Suppressor macrophage treated with lipopolysaccharide for 4 hours (primary cell): ENCODE measurements at places on chromosomes 4 and X.

GRCh38 chrX:51825436-51825835 is 68.0 kb upstream of the MAGED1 start:
- no peak for DNase-seq

- no peak for DNase-seq
These were observed 9.7 kb upstream of the TMEM165 start for GRCh38 chr4:55386073-55386472.

- no peak for DNase-seq
These were observed 177.4 kb upstream of the LEF1 start for GRCh38 chr4:108345862-108346817.

DNA sequence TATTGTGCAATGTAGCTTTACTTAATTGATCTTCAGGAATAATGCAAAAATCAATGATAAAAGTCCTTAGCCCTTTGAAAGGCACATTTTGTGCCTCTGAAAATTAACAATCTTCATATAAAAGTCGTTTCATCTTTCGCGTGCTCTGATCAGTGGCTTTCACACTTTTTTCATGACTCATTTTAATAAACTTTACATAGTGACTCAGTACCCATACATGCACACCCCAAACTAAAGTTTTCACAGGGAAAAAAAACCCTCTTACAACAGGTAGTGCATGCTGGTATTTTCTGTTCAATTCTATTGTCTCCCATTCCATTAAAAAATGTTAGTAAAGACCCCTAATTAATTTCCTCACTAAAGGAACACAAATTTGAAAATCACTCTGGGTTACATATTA is 21.5 kb downstream of the RWDD4 start:
- no peak for DNase-seq

DNA sequence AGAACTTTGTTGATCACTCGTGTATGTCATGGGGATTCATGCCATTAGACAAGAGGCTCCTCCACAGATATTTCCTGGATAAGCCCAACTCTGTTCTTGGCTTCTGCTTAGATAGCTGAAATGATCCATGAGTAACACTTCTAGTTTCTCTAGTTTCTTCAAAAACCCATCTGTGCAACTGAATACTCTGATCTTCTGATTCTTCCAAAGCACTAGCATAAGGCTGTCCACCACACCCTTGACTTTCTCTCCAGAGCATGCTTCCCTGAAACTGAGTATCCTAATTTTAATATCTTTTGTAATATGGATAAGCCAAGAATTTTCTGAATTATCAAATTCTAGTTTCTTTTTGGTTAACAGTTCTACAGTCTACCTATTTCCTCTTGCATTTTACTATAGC is 118.6 kb upstream of the TAPT1 start:
- no peak for DNase-seq

DNA sequence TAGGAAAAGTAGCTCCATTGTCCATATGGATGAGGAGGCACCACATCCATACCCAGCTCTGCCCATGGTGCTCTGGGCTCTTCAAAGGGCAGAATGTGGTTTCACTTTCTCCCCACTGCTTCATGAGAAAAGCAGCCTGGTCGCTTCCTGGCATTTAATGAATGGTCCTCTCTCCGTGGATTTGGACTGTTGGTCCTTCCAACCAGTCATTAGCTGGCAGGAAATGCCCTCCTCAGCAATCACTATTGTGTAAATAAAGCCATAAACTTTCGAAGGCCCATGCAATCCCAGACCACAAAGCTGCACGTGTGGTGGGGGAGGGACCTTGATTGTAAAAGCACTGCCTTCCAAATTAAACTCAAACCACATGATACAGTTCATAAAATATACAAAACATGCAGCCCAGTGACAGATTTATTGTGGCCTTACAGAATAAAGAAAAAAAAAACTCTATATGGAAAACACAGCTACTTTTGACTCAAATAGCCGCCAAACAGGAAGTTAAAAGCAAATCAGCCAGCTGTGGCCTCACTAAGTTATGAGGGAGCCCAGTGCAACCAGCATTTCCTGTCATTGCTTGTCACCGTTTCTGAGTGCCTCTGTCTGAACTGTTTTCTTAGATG is 8.1 kb downstream of the MBNL3 start:
- peak; percentile 72 for DNase-seq

GRCh38 chr4:12697970-12698369 is 786.2 kb downstream of the RAB28 start:
- no peak for DNase-seq

DNA sequence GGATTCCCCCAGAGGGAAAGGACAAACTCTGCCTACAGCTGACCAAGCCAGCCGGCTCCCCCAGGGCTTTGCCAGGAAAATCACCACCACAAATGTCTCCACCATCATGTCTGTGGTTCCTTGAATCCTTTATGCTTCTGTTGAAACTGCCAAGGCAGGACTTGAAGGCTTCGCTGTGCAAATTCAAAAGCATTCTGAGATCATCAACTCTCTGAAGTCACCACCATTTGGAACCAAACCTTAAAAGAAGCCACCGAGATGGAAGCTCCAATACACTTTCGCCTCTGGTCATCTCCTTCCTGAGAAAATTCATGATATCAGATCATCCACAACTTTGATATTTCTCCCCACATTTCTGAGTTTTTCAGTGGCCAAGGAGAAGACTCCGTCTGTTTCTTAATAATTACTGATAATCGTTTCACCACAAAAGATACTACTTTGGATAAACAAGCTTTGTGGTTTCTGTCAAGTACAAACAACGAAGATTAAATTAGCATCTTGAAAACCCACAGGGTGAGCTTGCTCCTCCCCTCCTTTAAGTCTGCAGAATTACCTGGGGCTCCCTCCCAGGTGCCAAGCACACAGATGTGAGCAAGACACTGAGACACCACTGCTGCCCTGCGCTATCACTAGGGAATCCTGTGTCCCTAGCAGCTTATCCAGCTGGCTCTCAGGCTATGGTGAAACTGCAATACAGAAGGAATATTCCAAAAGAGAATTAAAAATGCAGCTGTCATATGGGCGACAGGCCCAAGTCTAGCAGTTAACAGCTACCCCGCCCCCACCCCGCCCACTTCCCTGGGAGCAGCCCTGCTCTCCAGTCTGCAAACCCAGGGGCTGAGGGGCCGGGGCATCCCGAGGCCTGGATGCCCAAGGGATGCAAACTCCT is 125.0 kb upstream of the TBL1X start:
- no peak for DNase-seq

DNA sequence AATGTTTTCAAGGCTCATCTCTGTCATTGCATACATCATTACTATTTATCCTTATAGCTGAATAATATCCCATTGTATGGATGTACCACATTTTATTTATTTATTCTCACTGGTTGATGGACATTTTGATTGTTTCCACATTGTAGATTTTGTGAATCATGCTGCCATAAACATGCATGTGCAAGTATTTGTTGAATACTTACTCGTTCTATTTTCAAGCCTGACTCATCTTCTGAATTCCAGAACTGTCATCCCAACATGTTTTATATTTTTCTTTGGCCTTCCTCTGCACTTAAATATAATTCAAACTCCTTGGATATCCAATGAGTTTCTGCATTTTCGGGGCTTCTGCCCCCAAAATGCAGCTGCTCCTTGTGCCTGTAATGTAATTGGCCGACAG is 77.6 kb downstream of the MXRA5 start:
- DNase-seq, result no peak

- DNase-seq, result peak; percentile 94
These were observed 28.9 kb upstream of the ACSL1 start for GRCh38 chr4:184854673-184855072.

GRCh38 chr4:151930372-151930771 is 169.6 kb upstream of the GATB start:
- DNase-seq, result peak; percentile 1

GRCh38 chr4:1038948-1039492 is 27.6 kb downstream of the FGFRL1 start:
- no peak for DNase-seq

DNA sequence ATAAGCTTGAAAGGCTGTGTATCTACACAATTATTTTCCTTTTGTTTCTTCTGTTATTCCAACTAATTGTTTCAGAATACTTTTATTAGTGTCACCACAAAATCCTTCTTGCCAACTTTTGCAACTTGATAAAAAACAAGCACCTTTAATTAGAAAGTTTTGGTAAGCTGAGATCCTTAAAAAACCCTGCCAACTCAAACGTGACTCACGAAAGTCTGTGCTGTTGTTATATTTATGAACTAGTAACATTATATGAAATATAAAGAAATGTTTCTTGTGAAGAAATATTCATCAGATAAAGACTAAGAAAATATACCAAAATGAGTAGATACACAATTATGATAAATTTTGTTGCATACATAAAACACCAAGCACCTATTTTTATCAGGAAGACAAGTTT is 49.0 kb downstream of the HUWE1 start:
- DNase-seq, result no peak

- no peak for DNase-seq
These were observed 728.1 kb upstream of the MAGEB2 start for GRCh38 chrX:29487214-29487613.

GRCh38 chr4:25879991-25880651 is 17.3 kb upstream of the SEL1L3 start:
- peak; percentile 73 for DNase-seq

GRCh38 chr4:56654238-56654632 is 26.9 kb downstream of the HOPX start:
- no peak for DNase-seq

DNA sequence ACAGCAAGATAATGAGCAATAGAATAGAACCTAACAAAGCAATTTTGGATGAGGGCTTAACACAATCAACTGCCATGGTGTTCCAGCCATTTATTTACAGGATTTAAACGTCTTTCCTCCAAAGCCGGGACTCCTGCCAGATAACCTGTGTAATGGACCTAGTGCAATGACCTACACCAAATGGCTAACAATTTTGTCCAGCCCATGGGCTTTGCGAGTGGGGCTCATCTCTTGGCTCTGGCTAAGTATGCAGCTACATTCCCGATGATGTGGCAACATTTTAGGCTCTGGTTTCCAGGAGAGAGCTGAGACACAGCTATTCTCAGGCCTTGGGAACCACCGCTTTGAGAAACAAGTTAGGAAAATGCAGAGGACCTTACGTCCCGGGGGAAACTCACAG is 822.3 kb upstream of the FTHL17 start:
- DNase-seq, result no peak

DNA sequence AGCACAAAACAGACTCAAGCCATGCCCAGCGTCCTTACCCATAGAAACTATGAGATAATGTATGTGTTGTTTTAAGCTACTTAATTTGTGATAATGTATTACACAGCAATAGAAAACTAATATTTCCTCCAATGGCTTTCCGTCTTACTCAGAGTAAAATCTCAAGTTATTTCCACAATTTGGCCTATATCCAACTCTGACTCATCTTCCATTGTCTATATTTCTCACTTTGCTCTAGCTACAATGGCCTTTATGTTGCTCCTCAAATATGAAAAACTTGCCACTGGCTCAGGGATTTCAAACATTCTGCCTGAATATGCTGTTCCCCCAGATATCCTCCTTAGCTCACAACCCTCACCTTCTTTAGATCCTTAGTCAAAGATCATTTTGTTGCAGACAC is 31.6 kb downstream of the IQCM start:
- DNase-seq, result no peak

DNA sequence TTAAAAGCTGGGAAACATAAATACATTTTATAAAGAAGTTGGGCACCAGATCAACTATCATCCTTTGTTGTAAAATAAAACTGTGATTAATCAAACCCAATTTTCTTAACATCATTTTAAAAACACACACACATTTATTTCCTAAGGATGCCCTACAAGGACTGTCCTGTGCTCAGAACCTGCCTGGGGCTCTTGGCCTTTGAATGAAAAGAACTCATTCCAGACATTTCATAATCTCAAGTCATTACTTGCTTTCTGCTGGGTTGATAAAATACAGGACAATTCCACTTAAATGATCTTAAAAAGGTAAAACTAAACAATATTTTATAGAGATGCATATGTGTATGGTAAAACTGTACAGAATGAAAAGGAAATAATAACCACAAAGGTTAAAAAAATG is 2.8 kb downstream of the SH3D19 start:
- DNase-seq, result no peak

- DNase-seq, result no peak
These were observed 72.1 kb downstream of the COL4A5 start for GRCh38 chrX:108511721-108512120.

DNA sequence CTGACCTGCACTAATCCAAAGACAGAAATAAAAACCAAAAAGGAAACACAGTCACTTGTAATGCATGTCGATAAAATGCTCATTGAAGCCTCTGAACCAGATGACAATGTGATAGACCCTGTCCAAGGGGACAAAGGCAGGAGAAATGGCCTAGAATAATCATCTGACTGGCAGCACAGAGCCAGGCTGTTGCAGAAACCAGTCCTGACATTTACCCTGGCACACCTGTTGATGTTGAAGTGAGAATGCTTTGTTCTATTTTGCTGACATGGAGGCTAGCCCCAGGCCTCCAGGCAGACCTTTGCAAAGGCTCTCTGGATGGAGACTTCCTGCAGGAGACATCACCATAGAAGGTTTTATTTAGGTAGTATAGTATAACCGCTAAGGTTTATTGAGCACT is 41.0 kb downstream of the TFDP3 start:
- no peak for DNase-seq

DNA sequence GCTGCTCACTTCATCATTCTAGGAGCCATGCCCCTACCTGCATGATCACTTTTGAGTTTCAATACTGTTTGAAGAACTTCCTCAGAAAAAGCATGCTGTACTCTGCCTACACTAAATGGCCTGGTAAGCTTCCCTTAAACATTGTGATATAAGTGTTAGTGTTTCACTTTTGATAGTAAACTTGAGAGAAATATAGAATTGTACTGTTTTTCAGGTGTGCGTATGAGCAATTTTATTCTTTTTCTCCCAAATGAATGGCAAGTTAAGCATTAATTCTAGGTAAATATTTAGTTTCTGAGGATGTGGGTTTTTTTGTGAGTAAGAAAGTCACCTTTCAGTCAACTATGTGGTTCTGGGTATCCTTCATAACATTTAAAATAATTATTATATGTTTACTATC is 484.5 kb downstream of the IL15 start:
- no peak for DNase-seq

- DNase-seq, result peak; percentile 53
These were observed 763.8 kb upstream of the AADAT start for GRCh38 chr4:170853422-170854021.

DNA sequence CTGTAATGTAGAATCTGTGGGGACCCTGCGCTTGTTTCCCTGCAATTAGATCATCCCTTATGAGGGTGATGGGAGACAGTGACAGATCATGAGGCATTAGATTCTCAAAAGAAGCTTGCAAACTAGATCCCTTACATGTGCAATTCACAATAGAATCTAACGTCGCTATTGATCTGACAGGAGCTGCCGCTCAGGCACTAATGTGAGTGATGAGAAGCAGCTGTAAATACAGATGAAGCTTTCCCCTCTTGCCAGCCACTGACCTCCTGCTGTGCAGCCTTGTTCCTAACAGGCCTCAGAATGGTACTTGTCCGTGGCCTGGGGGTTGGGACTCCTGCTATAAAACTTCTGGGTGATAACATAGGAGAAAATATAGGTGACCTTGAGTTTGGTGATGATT is 1076.8 kb downstream of the PDHA2 start:
- no peak for DNase-seq
